Hippocampal formation (tissue), 2 donors: ENCODE measurements at places on chromosomes 6 and 20.

- DNase-seq: peak; percentile 35
These were observed 253.0 kb downstream of the QKI start for GRCh38 chr6:163667372-163668060.

DNA sequence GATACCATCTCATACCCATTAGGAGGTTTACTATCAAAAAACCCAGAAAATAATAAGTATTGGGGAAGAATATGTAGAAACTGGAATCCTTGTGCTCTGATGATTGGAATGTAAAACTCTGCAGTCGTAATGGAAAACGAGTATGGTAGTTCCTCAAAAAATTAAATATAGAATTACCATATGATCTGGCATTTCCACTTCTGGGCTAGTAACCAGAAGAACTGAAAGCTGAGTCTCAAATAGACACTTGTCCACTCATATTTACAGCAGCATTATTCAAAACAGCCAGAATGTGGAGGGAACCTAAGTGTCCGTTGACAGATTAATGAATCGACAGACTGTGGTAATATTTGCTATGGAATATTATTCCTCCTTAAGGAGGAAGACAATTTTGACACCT, 44.3 kb downstream of the FOXC1 start:
- no peak for DNase-seq

GRCh38 chr20:4613718-4614620, 107.7 kb upstream of the PRND start:
- peak; percentile 77 for DNase-seq

- no peak for DNase-seq
These were observed 40.6 kb upstream of the ECHDC1 start for GRCh38 chr6:127383988-127384387.

- DNase-seq: no peak
These were observed at the start of gene TDRD6 for GRCh38 chr6:46687619-46688097. Gene TDRD6, plus strand, starts transcription at chr6:46687885. Its CDS starts 244 bp downstream, at chr6:46688129.

DNA sequence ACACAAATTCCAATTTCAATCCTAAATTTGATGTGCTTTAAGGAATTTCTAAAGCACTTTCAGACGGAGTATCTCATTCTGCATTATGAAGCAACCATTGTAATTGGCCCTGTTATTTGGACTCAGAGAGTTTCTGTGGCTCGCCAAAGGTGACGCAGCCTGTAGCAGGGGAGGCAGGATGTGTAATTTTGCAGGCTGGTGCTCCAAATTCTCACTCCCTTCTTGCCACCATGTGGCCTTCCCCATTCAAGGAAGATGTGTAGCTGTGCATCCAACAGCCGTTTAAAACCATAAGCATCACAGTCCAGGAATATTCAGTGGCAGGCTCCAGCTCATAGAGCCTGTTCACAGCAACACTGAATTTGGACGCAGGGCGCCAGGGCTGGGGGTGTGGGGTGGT, 45.8 kb downstream of the AGPAT4 start:
- no peak for DNase-seq

- no peak for DNase-seq
These were observed 293.7 kb upstream of the TCF21 start for GRCh38 chr6:133595111-133595761.

DNA sequence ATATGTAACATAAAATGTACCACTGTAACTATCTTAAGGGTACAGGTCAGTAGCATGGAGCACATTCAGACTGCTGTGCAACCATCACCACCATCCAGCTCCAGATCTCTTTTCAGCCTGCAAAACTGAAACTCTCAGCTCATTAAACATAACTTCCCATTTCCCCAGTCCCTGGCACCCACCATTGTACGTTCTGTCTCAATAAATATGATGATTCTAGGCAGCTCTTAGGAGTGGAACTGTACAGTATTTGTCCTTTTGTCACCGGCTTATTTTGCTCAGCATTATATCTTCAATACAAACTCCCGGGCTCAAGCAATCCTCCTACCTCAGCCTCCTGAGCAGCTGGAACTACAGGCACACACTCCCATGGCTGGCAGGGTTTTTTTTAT, 1.5 kb downstream of the ZC3H12D start:
- no peak for DNase-seq

DNA sequence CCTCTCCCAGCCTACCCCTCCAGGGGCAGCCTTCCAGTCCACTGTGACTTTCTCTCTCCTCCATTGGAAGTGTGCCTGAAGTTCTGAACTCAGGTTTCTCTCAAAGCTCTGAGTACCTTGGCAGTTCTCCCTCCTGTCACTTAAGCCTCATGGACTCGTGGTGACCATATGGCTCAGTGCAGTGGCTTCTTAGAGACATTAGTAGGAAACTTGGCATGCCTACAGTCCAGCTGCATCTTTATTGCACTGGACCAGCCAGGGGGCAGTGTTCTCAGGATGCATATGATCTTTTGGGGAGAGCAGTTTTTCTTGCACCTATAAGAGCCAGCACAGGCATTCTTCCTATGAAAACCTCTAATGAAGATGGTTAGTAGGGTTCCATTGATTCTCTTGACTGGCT, 47.5 kb upstream of the KCNK16 start:
- no peak for DNase-seq

- DNase-seq: no peak
These were observed 27.8 kb upstream of the JAG1 start for GRCh38 chr20:10701607-10702006.

- DNase-seq: no peak
These were observed 21.9 kb upstream of the PNRC1 start for GRCh38 chr6:89058627-89059026.

DNA sequence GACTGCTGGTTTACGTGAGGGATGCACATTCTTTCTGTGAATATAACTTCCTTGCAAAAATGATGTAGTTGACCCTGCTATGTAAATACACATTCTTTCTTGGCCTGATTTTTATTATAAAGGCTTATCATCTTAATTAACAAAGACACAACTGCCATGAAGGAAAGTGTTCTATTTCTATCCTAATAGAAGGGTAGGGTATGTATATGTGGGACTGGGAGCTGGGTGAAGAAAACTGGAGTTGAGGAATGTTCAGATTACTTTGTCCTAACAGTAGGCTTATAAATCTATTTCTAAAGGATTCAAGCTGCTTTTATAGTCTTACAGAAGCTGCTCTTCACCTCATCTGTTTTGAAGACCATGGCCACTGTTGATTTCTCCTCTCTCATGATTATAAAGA, 76.5 kb upstream of the RGS17 start:
- DNase-seq: no peak

GRCh38 chr20:45088247-45088646, 12.7 kb downstream of the KCNS1 start:
- DNase-seq: no peak

DNA sequence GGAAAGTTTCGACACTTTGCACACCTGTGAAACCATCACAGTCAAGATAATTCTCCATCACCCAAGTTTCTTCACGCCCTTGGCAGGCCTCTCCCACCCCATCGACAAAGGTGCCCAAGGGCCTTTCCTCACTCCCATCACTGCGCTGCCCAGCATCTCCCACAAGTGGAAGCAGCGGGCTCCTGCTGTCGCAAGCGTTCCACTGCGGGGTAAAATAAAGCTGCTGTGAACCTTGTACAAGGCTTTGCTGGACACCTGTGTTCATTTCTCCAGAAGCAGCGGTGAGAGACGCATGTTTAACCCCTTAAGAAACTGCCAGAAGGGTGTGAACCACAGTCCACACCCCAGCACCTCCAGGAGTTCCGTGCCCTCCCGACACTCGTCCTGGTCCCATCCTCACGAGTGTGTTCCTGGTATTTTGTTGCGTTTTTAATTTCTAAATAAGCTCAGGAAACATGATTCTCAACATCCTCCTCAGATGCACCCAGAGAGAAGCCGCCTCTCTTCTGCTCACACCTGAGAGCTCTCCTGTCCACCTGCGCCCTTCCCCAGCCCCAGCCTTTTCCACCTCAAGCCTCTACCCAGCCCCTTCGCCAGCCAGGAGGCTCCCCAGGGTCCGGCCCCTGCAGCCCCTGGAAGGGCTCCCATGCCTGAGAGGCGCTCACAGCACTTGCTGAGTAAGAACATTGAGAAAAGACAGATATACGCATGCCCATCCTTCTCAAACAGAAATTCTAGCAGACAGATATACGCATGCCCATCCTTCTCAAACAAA, 97.5 kb downstream of the TAF4 start:
- DNase-seq: no peak

DNA sequence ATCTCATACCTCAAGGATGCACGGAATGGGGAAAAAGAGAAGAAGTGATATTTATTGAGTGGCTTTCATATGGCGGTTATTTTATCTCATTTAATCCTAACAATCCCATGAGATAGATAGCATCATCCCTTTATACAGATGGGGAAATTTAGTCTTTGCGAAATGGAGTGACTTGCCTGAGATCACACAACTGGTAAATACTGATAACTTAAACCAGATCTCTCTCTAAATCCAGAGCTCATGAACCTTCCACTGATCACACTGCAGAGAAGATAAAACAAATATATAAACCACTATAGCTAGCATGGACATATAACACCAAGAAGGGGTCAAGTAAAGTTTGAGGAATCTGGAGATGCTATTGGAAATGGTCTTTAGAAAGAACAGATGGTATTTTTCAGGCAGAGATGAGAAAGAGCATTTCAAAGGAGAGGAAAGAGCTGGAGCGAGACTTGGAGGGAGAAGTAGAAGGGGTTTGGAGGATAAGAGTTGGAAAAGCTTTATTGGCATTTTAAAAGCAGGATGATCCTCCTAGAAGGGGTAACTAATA, 139.8 kb upstream of the TNFAIP3 start:
- no peak for DNase-seq

- DNase-seq: no peak
These were observed 32.9 kb downstream of the FRK start for GRCh38 chr6:116027801-116028200.

GRCh38 chr6:45422503-45423110, 44.9 kb upstream of the SUPT3H start:
- DNase-seq: no peak

DNA sequence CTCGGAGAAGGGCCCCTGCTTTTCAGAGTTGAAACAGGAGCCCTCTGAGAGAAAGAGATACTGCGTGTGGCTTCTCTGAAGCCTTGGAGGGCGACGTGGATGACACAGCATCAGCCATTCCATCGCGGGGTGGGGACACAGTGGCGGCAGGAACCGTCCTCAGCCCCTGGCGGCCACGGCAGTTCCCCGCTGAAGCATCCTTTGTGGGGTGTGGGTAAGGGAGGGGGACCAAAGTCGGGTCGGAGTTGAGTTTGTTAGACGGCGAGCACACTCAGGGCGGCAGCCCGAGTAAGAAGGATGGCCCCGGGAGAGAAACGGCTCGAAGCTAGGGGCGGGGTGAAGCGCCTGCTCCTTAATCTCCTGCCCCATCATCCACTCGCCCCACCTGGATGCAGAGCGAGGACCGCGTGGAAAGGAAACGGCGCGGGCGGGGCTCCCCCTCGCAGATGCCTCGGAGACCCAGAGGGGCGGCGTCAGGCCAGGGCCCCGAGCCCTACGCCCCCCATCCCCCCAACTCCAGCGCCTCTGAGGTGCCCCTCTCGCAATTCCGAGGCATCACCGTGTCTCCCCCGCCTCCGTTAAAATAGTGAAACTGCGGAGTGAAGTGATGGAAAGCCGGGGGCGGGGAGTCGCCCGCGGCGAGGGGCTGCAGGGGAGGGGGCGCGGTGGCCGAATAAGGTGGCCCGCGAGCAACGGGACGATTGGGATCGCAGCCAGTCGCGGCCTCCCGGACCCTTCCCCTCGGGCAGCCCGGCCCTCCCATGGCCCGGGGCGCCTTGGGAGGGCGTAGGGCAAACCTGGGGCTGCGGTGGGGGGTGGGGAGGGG, 796 bp upstream of the RREB1 start:
- DNase-seq: no peak

GRCh38 chr20:8152183-8152582, 20.1 kb downstream of the PLCB1 start:
- no peak for DNase-seq

- DNase-seq: no peak
These were observed 512.8 kb upstream of the JARID2 start for GRCh38 chr6:14732844-14733757.

GRCh38 chr6:7559196-7559595, 17.7 kb downstream of the DSP start:
- DNase-seq: no peak

DNA sequence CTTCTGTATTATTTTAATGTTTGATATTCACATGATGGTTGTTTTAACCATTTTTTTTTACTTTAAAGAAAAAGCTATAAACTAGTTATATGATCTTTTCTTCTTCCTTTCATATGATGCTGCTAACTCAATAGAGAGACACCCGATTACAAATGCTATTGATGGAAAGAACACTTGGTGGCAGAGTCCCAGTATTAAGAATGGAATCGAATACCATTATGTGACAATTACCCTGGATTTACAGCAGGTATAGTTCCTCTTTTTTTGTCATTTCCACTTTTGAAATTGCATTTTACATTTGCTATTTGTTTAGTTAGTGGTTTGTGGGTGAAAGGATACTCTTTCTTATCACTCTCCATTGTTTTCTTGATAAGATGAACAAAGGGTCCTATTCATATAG, 176.7 kb downstream of the LAMA2 start:
- DNase-seq: no peak

DNA sequence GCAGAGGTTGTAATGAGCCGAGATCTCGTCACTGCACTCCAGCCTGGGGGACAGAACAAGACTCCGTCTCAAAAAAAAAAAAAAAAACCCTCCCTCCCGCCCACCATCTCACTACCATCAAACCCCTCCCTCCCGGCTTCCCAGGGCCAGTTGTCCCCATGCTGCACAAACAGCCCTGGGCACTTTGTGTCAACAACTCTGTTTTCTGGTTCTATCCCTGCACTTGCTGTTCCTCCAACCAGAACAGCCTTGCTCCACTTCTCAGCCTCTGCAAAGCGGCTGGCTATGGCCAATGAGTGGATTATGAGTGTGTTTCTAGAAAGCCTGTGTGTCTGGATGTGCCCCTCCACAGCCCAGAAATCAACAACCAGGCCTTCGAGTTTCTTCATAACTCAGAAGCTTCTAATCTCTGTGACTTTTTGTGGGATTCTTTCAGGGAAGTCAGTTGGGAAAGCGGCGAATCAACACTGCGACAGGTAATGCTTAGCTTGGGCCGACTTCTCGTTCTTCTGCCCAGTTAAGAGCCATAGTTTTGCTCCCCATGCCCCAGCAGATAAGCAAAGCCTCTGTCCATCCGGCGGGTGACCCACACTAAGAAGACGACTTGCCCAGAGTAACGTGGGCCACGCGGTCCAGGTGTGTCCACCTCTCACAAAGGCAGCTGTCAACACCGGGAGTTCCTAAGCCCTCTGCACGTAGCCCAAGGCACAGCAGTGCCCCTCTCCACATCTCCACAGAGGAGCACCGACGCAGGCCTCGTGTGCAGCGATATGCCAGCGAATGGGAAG, 5.5 kb downstream of the ZBTB46 start:
- no peak for DNase-seq
